ENCODE measurements at places on chromosomes 6 and 20. TPM values are rescaled to one million over a fixed set of nuclear protein-coding genes. Genes with fewer than 3 reads are reported as not detected.

Gene E2F1
- 12.9 TPM for total RNA-seq

Gene DEFB132
- not detected for total RNA-seq

Gene PGBD1
- total RNA-seq: 4.9 TPM

Gene MEP1A
- not detected for total RNA-seq

Gene ZNF391
- total RNA-seq: 4.7 TPM

Gene EMILIN3
- total RNA-seq: not detected

Gene OR2B6
- not detected for total RNA-seq

Gene PXT1
- not detected for total RNA-seq

Gene PDE10A
- 0.11 TPM for total RNA-seq

- H3K4me3 ChIP-seq: no peak overlapping the region
- H3K4me1 ChIP-seq: no peaks in the 10 kb centered on the region
- H3K27me3 ChIP-seq: peaks cover 7% of the 10 kb centered on the region
Observed at GRCh38 chr6:31214516-31214915, 44.0 kb upstream of the POU5F1 start.

GRCh38 chr6:36444470-36444869 is 1.7 kb downstream of the KCTD20 start:
- H3K4me1 ChIP-seq: peaks cover 37% of the 10 kb centered on the region
- H3K4me3 ChIP-seq: peak overlapping the region; percentile 87
- H3K27me3 ChIP-seq: no peaks in the 10 kb centered on the region

DNA sequence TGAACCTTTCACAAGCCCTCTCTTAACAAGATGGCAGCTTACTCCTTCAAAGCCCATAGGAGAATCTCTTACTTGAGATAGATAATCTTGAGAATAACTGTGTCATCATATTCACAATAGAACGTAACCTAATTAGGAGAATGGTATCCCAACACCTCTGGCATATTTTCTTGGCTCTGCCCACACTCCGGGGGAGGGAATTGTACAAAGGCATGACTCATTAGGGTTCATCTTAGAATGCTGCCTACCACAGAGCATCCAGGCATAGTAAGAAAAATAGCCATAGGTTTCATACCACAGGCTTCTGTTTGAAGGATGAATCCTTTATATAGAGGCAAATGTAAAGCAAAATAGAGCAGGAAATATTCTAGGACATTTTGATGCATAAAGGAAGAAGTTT is 1100.6 kb upstream of the CITED2 start:
- no peaks in the 10 kb centered on the region for H3K36me3 ChIP-seq
- no peaks in the 10 kb centered on the region for H3K27me3 ChIP-seq
- H3K27ac ChIP-seq: no peak overlapping the region
- no peak overlapping the region for H3K4me3 ChIP-seq
- DNase-seq: peak; percentile 4
- H3K4me1 ChIP-seq: peaks cover 8% of the 10 kb centered on the region

GRCh38 chr20:31551163-31552081 is 37.2 kb downstream of the HM13 start:
- no peaks in the 10 kb centered on the region for H3K27me3 ChIP-seq
- DNase-seq: no peak
- H3K36me3 ChIP-seq: peaks cover 50% of the 10 kb centered on the region

GRCh38 chr6:47521961-47522360 is 44.4 kb downstream of the CD2AP start:
- no peak overlapping the region for H3K27ac ChIP-seq
- H3K27me3 ChIP-seq: no peaks in the 10 kb centered on the region
- H3K4me1 ChIP-seq: peaks cover 14% of the 10 kb centered on the region
- no peak for DNase-seq
- no peaks in the 10 kb centered on the region for H3K36me3 ChIP-seq
- no peak overlapping the region for H3K4me3 ChIP-seq

- H3K4me3 ChIP-seq: no peak overlapping the region
- H3K27me3 ChIP-seq: no peaks in the 10 kb centered on the region
- peak overlapping the region; percentile 54 for H3K27ac ChIP-seq
- DNase-seq: peak; percentile 68
Observed at GRCh38 chr20:38108986-38109541, 56.0 kb downstream of the TGM2 start.

DNA sequence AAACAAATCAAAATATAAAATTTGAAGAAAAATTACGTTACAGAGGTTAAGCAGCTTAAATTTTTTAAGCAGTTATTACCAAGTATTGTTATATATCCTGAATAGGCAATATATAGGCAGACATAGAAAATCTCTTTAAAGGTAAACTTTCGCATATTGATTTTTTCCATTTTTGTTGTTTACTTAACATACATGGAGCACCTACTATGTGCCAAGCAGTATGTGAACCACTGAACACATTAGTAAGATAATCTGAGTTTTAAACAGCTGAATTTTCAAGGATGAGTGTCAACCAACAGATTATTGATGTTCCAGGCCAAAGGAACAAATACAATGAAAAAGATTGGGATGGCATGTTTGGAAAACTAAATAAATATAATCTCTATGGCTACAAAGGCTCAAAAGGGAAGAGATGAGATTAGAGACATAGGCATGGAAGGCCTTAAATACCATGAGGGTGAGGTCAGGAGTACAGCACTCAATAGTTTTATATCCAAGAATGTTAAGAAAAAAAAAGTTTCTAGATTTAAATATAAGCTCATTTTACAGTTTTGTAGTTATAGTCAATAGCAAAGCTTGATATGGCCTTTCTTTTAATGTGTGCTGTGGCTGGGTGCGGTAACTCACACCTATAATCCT is 277.5 kb downstream of the PTPRK start:
- H3K27ac ChIP-seq: no peak overlapping the region
- H3K36me3 ChIP-seq: 0 out of 2 replicates have a peak, but pooled peaks cover 4% of the 10 kb centered on the region

DNA sequence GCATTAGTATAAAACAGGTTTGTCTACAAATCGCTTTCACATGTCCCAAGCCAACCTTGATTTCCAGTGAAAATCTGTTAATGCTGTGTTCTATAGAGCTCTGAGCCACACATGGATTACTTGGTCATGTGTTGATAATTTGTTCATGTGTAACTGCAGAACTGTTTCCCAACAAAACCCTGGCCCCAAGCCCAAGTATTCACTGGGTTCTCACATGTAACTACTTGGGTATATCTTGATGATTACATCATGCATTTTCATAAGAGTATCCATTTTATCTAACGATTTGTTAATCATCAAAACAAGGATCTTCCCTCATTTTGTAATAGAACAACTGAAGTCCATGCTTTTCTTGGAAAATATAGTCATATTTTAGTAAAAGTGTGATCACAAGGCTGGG is 657.6 kb downstream of the PRKN start:
- DNase-seq: peak; percentile 14
- no peak overlapping the region for H3K4me3 ChIP-seq
- no peaks in the 10 kb centered on the region for H3K4me1 ChIP-seq
- H3K27ac ChIP-seq: no peak overlapping the region
- H3K27me3 ChIP-seq: no peaks in the 10 kb centered on the region

DNA sequence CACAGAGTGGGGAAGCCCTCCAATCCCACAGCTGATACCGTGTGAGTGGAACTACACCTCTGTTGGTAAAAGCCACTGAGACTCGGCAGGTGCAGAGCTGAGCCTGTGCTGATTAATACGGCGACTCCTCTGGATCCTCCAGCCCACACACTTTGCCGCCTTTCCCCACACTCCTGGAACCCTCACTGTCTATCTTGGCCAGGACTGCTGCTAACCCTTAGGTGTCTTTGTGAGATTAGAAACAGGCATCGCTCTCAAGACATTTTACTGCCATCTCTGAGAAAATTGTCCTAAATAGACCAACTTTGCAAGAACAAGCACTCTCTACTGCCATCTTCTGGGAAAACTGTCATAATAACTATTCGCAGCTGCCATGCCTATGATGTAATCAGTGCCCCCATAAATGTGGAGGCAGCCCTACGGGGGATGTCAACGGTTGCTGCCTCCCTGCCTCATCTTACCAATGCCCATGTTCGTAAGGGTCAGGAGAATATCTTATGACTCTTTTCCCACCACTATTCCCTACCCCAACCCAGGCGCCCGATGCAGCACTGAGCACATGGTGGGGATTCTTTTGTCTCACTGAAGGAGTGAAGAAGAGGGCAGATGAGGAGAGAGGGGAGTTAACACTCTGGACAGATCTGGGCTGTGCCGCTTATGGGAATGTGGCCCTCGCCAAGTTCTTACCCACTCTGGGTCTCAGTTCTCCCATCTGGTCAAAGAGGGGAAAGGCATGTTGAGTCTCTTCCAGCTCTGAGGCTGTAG is 26.1 kb upstream of the KCNB1 start:
- peak; percentile 67 for DNase-seq
- peaks cover 21% of the 10 kb centered on the region for H3K4me1 ChIP-seq
- peaks cover 25% of the 10 kb centered on the region for H3K36me3 ChIP-seq
- no peak overlapping the region for H3K27ac ChIP-seq
- no peaks in the 10 kb centered on the region for H3K27me3 ChIP-seq

DNA sequence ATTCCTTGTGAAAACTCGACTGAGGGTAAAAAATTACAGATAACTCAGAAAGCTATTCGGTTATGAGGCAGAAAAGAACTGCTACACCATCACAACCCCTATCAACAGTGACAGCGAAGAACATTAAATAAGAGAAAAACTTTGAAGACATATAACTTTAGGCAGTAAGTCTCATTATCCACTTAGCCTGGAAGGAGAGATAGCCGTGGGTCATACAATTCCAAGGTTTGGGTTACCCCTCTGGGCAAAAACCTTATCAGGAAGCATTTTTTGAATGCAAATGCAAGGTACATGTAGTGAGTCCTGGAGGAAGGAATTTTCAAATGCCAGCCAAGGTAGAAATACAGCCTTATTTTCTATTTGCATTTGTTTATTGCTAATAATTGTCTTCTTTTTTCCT is 129.8 kb downstream of the FLRT3 start:
- H3K36me3 ChIP-seq: no peaks in the 10 kb centered on the region
- H3K4me1 ChIP-seq: no peaks in the 10 kb centered on the region
- no peak overlapping the region for H3K27ac ChIP-seq
- no peaks in the 10 kb centered on the region for H3K27me3 ChIP-seq
- DNase-seq: no peak
- no peak overlapping the region for H3K4me3 ChIP-seq

GRCh38 chr6:128259730-128260685 is 260.4 kb downstream of the PTPRK start:
- peak; percentile 33 for DNase-seq
- no peaks in the 10 kb centered on the region for H3K27me3 ChIP-seq
- peak overlapping the region; percentile 68 for H3K4me3 ChIP-seq
- peaks cover 23% of the 10 kb centered on the region for H3K4me1 ChIP-seq

GRCh38 chr20:58219342-58219700 is 9.1 kb downstream of the ANKRD60 start:
- peak overlapping the region; percentile 39 for H3K4me3 ChIP-seq
- H3K36me3 ChIP-seq: no peaks in the 10 kb centered on the region
- H3K27me3 ChIP-seq: no peaks in the 10 kb centered on the region
- peak; percentile 88 for DNase-seq
- H3K4me1 ChIP-seq: peaks cover 8% of the 10 kb centered on the region

DNA sequence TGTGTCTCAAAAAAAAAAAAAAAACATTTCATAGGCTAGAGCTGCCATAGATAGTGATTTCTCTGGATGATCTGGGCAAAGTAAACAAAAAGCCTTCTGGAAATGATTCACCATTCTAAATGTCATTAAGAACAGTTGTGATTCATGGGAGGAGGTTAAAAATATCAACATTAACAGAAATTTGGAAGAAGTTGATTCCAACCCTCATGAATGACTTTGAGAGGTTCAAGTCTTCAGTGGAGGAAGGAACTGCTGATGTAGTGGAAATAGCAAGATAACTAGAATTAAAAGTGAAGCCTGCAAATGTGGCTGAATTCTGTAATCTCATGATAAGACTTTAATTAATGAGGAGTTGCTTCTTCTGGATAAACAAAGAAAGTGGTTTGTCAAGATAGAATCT is 26.8 kb upstream of the MMP24 start:
- peak overlapping the region; percentile 79 for H3K27ac ChIP-seq
- no peaks in the 10 kb centered on the region for H3K27me3 ChIP-seq
- H3K4me1 ChIP-seq: peaks cover 15% of the 10 kb centered on the region
- H3K4me3 ChIP-seq: peak overlapping the region; percentile 12

- DNase-seq: peak; percentile 66
- peaks cover 50% of the 10 kb centered on the region for H3K4me1 ChIP-seq
- no peak overlapping the region for H3K27ac ChIP-seq
- H3K36me3 ChIP-seq: no peaks in the 10 kb centered on the region
- H3K27me3 ChIP-seq: no peaks in the 10 kb centered on the region
- H3K4me3 ChIP-seq: no peak overlapping the region
Observed at GRCh38 chr6:110882274-110882619, 7.7 kb downstream of the AMD1 start.

GRCh38 chr20:25193843-25194242 is 1.7 kb upstream of the ENTPD6 start:
- DNase-seq: no peak
- no peaks in the 10 kb centered on the region for H3K36me3 ChIP-seq
- no peak overlapping the region for H3K27ac ChIP-seq
- H3K4me1 ChIP-seq: peaks cover 2% of the 10 kb centered on the region
- H3K4me3 ChIP-seq: no peak overlapping the region

- no peak overlapping the region for H3K27ac ChIP-seq
- DNase-seq: no peak
Observed at GRCh38 chr6:105459049-105459448, 56.2 kb upstream of the PREP start.

Data from GM23248 (cell line).